ENCODE measurements at places on chromosomes 1 and 21. TPM values are rescaled to one million over a fixed set of nuclear protein-coding genes. Genes with fewer than 3 reads are reported as not detected.

- no peak for DNase-seq
Observed at GRCh38 chr1:193448682-193449461, 262.5 kb upstream of the B3GALT2 start.

Gene SPRR5
- total RNA-seq, result not detected

Gene OR1C1
- not detected for total RNA-seq

GRCh38 chr1:206482611-206483010 is 12.3 kb downstream of the IKBKE start:
- no peak for DNase-seq

DNA sequence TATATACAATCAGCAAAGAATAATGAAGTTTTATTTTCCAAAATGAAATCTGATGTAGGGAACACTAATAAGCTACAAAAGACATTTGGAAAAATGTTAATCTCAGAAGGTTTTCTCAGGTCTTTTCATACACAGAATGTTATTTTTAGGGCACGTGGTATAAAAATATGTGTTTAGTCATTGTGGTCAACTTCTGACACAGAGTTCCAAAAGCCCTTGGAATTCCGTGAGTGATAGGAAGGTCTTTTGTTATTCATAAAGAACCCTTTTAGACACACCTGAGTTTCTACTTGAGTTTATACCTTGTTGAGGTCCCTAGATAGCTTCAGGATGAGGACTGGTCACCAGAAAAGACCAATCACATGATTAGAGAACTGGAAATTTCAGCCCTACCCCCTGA is 277.6 kb upstream of the NCAM2 start:
- DNase-seq, result no peak

GRCh38 chr1:98256700-98257099 is 335.9 kb upstream of the DPYD start:
- DNase-seq, result no peak

Gene TSSK3
- 0.41 TPM for total RNA-seq

- DNase-seq, result no peak
Observed at GRCh38 chr1:241603731-241604245, 36.4 kb downstream of the CHML start.

- no peak for DNase-seq
Observed at GRCh38 chr1:203693721-203694120, 67.1 kb downstream of the ATP2B4 start.

Gene FHL3
- total RNA-seq, result 4.9 TPM

Gene LYST
- total RNA-seq, result 66.0 TPM

DNA sequence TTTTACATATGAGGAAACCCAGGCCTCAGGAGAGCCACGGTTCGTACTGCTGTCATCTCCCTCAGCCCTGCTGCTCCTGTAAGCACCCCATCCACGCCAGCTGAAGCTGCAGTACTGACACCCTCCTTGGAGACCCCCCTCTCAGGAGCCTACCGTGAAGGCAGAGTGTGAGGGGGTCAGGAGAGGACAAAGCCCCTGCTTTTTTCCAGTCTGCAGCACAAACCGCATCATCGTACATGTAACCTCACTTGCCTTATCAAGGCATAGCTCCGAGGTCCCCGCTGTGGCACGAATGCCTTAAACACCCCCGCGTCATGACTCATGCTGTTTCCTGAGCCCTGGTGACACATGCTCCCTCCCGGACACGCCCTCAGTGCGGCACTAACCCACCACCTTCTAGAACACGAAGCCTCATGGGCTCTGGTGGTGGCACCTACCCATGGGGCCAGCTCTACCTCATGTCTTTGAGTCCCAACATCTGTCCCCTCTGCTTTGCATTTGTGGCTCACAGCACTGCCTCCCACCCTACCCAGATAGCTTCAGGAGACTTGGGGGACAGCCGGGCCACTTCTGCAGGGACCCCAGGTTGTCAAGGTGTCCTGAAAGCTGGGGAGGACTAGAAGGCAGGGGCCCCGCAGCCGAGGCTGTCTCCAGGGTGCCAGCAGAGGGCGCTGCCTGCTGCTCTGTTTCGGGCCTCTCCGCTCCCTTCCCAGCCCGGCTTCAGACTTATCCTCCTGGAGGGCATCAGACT is 4.9 kb downstream of the SH3BGRL3 start:
- peak; percentile 64 for DNase-seq

DNA sequence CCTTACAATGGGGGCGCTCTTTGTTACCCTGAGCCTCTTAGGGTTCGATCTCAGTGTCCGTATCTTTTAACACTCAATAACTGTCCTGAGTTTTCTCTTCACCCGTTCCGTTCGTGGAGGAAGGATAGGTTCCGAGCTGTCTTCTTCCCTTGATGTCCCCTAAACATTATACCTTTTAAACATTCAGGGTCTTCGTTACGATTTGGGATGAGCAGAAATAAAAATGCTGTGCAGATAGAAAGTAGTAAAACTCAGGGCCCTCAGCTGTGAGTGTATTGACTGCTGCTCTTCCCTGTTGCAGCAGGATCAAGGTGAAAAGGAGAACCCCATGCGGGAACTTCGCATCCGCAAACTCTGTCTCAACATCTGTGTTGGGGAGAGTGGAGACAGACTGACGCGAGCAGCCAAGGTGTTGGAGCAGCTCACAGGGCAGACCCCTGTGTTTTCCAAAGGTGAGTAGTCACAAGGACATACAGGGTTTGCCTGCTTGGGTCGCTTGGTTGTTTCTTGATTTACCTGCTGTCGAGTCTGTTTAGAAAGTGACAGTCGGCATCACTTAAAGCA is 784 bp downstream of the RPL11 start:
- no peak for DNase-seq

DNA sequence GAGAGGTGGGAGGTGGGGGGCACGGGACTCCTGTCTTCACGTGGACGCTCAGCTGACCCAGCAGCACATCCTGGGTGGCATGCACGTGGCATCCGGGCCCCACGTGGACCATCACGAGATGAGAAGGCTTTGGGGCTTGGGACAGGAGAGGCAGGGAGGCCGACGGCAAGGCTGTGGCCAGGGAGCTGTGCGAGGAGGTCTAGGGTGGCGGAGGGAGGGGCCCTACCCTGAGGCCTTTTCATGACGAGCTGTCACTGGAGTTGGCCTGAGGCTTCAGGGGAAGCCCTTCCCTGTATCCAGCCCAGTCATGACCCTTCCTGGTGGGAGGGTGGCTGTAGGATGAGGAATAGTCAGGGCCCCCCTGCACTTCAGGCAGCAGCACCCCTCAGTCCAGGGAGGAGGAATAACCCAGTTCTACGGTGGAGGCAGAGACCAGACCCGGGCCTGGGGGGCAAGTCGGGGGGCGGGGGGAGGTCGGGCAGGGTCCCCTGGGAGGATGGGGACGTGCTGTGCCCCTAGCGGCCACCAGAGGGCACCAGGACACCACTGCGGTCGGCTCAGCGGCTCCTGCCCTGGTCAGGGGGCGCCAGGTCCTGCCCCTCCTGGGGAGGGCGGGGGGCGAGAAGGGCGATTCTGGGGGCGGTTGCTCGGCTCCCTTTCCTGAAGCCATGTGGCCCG is 2.0 kb upstream of the PERM1 start:
- peak; percentile 84 for DNase-seq

- no peak for DNase-seq
Observed at GRCh38 chr1:160542303-160542945, 19.4 kb upstream of the SLAMF6 start.

DNA sequence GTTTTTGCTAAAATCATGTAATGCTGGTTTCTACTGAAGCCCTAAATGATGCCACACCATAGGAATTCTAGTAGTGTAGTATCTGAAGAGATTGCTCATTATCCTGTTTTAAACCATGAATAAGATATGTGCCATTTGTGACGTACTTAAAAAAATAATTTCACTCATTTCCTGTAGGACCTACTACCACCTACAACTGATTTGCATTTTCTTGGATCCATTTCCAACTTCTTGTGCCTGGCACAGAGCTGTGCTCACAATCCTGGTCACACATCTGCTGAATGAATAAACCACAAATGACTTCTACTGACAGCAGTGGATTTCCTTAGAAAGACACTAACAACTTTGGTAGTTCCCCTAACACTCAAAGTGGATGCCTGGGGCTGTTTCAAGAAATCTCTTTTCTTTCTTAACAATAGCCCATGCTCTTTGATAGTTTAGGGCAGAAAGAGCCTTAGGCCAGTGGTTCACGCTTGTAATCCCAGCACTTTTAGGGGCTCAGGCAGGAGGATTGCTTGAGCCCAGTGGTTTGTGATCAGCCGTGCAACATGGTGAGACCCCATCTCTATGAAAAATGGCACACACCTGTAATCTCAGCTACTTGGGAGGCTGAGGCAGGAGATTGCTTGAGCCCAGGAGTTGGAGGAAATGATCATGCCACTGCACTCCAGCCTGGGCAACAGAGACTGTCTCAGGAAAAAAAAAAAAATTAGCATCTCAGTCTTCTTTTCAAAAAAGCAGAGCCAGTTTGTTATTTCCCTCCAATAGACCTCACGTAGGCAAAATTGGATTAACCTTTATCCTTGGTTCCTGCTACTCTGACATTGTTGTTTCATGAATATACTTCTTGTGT is 13.0 kb upstream of the BATF3 start:
- DNase-seq, result no peak

Gene S100A16
- 13.0 TPM for total RNA-seq

GRCh38 chr1:202167708-202168415 is 7.5 kb upstream of the PTPN7 start:
- no peak for DNase-seq

GRCh38 chr1:221510793-221511503 is 230.9 kb downstream of the DUSP10 start:
- DNase-seq, result no peak

- DNase-seq, result no peak
Observed at GRCh38 chr1:157335056-157335455, 196.9 kb upstream of the ETV3 start.

Gene SNX7
- total RNA-seq, result 140 TPM

Gene CD34
- 0.82 TPM for total RNA-seq

DNA sequence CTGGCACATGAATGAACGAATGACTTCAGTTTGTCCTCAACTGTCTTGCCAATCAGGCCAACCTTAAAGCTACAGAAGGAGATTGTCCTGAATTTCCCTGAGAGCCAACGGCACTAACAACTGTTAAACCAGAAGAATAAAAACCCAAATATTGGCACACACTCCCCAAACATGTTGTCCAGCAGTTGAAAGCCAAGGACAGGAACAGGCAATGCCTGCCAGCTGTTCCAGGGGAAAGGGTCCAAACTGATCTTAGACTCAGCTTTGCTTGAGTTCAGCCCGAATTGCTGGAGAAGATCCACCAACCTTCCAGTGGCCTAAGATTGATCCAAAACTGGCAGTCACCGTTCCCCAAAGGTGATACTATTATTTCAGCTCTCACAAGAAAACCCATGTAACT is 22.4 kb upstream of the AHCTF1 start:
- no peak for DNase-seq

Gene REN
- not detected for total RNA-seq

DNA sequence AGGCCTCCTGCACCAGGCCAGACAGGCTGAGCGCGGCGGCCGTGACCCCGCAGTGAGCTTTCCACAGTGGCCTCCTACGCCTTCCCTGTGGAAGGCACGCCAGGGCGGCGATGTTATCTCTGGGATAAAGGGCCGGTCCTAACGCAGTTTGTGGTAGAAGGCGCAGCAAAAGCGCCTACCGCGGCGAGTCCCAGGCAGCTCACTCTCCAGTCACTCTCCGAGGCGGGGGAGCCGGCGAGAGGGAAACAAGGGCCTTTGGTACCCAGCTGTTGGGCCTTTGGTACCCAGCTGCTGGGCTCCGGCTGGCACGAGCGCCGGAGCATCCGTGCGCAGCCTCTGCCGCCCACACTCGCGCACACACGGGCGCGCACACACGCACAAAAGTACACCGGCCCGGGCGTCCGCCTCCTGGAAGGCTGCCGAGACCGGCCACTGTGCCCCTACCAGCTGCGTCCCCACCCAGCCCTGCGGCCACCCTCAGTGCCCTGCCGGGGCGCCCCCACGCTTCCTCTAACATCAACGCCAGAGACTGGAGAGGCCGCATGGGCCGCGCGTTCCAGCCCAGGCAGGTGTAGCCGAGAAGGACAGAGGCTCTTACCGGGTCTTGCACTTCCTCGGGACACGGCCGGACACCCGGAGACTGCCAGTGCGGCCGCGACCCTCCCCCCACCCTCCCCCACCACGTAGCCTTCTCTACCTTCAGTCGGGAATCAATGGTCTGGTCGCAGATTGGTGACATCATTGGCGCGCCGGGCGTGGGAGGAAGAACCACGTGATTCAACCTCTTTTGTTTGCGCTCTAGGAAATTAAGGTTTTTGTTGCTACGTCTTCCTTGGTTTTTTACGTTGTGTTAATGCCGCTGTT is 19.5 kb upstream of the ADAR start:
- DNase-seq, result peak; percentile 71

GRCh38 chr21:22575165-22575584 is 1577.0 kb downstream of the NCAM2 start:
- DNase-seq, result no peak

GRCh38 chr21:44282370-44282769 is 3.3 kb upstream of the AIRE start:
- DNase-seq, result no peak

DNA sequence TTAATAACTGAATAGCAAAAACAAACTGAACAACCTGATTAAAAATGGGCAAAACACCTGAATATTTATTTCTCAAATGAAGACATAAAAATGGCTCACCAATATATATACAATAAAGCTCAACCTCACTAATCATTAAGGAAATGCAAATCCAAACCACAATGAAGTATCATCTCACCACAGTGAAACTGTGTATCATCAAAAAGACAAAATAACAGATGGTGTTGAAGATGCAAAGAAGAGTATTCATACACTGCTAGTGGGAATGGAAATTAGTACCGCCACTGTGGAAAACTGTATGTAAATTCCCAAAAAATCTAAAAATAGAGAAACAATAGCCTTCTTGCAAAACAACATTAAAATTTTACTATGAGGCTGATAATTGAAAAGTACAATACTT is 1660.1 kb upstream of the B3GALT2 start:
- DNase-seq, result no peak

- DNase-seq, result no peak
Observed at GRCh38 chr1:221456918-221457317, 285.0 kb downstream of the DUSP10 start.

- no peak for DNase-seq
Observed at GRCh38 chr21:39288987-39289386, 24.4 kb downstream of the BRWD1 start.

DNA sequence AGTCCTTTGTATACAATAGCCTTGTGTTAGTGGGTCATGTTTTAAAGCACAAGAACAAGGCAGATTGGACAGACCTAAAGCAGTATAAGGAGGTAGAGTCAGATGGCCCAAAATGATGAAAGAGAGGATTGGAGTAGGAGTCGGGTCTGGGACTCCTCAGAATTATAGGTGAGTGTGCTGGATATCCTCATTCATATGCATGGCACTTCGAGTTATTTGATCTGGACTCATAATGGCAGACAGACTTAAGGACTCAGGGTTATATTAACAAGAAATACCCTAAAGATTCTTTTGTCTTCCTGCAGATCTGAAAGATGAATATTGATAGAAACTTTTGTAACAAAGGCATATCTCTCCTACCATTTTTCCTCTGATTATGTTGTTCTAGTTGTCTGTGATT is 92.7 kb downstream of the GABPA start:
- no peak for DNase-seq

Gene KCNA2
- 3.7 TPM for total RNA-seq

- DNase-seq, result no peak
Observed at GRCh38 chr1:50836117-50836516, 124.0 kb downstream of the FAF1 start.

All from frontal cortex (tissue), 4 donors.